ENCODE measurements at places on chromosomes 16 and 17.

DNA sequence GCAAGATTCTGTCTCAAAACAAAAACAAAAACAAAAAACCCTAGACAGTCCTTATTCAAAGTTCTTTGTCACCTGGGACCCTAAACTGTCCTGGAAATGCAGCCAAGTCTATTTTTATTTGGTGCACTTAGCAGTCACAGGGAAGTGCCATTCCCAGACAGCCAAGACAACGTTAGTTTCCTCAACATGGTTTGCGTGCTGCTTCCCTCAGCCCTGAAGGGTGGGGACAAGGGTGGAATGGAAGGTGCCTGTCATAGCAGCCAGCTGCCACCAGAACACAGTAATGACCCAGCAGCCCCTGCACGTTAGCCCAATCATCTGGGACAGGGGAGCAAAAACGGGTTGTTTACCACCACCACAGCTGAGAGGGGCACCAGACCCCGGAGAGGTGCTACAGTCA is 16.9 kb downstream of the CREBBP start:
- no peak for DNase-seq

- DNase-seq: no peak
These were observed 2.4 kb downstream of the VPS25 start for GRCh38 chr17:42775534-42776098.

GRCh38 chr17:37130984-37131446 is 182.3 kb downstream of the AATF start:
- DNase-seq: no peak

GRCh38 chr17:56045872-56046271 is 107.4 kb upstream of the ANKFN1 start:
- DNase-seq: no peak

- DNase-seq: no peak
These were observed 183.2 kb downstream of the AATF start for GRCh38 chr17:37131669-37132611.

DNA sequence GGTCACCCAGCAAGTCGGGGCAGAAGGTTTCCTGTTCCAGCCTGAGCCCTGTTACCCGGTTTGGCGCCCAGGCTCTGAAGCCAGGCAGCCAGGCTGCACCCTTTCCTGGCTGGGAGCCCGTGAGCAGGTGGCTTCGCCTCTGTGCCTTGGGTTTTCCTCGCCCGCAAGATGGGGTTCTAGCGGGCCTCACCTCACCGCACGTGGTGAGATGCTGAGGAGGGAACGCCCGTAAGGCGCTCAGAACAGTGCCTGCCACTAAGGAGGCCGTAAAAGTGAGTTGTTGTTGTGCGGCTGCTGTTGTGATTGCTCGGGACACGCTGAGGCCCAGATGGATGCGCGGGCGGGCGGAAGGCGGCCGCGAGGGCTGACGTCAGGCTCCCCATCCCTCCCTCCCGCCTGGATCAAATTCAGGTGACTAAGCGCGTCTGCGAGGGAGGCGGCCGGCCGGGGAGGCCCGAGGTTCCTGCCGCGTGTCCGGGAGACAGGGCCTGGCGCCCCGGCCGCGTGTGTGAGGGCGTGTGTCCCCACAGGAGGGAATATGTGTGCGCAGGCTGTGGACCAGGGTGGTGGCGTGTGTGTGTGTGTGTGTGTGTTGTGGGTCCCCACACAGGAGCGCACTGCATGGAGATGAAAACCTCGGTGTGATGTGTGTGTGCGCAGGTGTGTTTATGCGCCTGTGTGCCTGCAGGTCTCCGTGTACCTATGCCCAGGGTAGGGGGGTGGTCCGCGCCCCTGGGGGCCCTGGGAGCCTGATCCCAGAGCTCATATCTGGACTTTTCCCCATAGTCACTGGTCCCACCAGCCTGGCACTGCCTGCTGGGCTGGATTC is 4.3 kb downstream of the CAMKK1 start:
- DNase-seq: no peak

- no peak for DNase-seq
These were observed 54.6 kb downstream of the EPN2 start for GRCh38 chr17:19291646-19292376.

- DNase-seq: no peak
These were observed 35.6 kb downstream of the YPEL2 start for GRCh38 chr17:59366773-59367656.

DNA sequence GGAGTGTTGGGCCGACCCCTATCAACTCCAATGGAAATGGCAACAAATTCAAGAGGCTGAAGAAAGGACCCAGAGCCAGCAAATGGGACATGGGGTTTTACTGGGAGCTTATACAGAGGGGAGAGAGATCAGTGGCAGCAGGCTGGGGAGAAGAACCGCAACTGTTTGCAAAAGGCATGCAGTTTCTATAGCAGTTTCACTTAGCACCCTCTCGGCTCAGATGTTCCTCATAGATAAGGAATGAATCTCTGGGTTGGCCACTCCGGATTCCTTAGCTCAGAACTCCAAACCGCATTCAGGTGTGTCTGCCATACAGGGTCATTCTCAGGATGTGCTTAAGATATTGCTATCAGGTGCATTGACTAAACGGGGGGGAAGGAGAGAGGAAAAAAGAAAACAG is 71.1 kb upstream of the RPL38 start:
- no peak for DNase-seq

All from stimulated activated CD4-positive, alpha-beta T cell treated with anti-CD3 and anti-CD28 coated beads, Interleukin-15, amount 100 ng/mL, for 1 hour (primary cell).